ENCODE measurements at places on chromosomes 1 and 21.
A peak's percentile ranks its signal among the peaks of the same experiment; 100 is the strongest.

- no peak for DNase-seq
Measured at GRCh38 chr1:25257196-25257595, 9.9 kb upstream of the RSRP1 start.

DNA sequence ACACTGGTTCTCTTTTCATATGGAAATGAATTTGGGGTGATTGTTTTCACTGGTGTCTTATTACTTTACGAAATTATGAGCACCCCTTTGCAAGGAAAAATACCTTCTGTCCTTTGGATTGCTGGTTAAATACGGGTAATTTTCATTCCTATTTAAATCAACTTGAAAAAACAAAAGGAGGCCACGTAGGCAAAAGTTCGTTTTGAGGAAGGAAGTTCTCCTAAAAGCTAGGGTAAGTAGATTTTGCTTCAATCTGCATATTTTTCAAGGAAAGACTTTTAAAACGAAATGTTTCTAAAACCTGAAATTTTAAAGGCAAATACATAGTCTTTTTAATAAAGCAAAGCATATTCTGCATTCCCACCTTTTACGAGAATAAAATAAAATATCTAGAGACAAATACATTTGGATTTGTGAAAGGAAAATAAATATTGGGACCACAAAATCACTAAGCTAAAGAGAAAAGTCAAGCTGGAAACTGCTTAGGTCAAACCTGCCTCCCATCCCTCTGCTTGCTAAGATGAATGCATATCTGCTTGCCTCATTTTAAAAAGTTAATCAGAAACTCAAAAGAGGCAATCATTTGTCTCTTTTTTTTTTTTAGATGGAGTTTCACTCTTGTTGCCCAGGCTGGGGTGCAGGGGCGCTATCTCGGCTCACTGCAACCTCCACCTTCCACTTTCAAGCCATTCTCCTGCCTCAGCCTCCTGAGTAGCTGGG, 70.9 kb upstream of the ETS2 start:
- DNase-seq = no peak

GRCh38 chr1:173285048-173285447, 77.9 kb upstream of the TNFSF4 start:
- DNase-seq = no peak

DNA sequence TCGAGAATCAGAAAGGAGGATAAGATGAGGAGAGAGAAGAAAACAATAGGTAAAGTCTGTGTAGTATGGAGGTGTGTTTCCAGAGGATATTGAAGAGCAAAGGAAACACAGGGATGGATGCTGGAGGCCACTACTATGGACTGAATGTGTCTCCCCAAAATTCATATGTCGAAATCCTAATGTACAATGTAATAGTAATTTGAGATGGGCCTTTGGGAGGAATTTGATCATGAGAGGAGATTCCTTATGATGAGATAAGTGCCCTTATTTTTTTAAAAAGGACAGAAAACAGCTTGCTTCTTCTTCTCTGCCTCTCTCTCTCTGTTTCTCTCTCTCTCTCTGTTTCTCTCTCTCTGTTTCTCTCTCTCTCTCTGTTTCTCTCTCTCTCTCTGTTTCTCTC, 602.2 kb upstream of the ADAMTS5 start:
- DNase-seq = no peak

- DNase-seq = no peak
Measured at GRCh38 chr1:60935599-60936110, 146.7 kb upstream of the NFIA start.

DNA sequence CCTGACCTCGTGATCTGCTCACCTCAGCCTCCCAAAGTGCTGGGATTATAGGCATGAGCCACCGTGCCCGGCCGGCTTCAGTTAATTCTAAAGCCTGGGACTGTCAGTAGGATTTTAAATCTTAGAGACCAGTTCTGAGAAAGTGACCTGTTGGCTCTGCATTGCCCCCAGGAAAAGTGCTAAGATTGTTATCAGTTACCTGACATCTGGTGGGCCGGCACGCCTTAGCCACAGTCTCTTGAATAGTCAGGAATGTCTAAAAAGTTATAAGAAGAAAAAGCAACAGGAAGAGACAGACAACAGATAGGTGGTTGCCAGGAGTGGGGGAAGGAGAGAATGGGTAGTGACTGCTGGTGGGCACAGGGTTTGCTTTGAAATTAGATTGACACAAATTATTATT, 35.1 kb downstream of the RABGAP1L start:
- no peak for DNase-seq

GRCh38 chr1:206590025-206590758, 22.1 kb downstream of the EIF2D start:
- peak; percentile 46 for DNase-seq

GRCh38 chr1:230079199-230080024, 12.4 kb downstream of the GALNT2 start:
- DNase-seq = no peak

DNA sequence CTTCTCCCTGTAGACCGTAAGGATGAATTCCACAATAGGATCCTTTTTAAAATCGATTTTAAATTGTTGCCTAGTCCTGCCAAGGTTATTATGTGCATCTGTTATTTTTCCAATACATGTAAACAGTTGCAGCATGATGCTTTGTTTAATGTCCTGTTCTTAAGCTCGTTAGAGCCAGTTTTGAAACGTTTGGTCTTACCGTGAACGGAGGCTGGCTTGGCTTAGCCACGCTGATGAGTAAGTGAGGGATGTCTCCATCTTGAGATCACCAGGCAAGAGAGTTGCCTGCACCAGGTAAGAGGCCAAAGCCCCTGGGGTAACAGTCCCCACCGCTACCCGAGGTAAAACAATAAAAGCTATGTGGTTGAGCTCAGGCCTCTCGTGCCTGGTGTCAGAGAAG, 17.3 kb downstream of the CSTB start:
- DNase-seq = no peak

DNA sequence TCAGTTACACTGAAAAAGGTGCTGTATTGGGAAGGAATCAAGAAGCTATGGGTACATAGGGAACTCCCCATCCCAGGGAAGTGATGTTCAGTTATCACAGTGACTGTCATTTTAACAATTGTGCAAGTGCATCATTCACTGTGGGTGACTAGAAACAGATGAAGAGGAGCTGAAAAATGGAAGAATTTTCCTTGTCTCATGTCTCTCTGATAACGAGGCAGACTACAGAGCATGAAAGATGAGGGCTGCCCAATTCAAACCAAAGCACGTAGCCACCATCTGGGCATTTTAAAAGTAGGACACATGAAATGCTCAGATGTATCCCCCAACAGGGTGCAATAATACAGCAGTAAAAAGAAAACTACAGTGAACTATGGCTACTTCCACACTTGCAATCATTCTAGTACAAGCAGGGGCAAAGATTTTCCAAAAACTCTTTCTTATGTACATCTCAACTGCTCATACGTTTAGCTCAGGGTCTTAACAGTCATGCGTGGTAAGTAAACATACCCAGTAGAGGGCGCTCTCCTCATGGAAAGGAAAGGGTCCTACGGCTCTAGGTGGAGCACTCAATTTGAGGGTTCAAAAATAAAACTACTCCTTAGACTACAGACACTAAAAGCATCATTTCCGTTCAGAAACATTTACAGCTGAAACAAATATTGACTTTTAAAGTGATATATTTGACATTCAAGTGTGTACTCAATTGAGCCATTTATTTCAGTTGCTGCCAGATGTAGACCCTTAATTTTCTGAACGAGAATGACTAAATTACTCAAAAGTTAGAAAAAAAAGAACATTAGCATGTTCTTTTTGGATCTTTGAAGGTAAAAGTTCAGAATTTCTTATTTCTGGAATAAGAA, 143.2 kb downstream of the KCTD3 start:
- DNase-seq = no peak

- no peak for DNase-seq
Measured at GRCh38 chr1:73499671-73500070, 698.3 kb downstream of the LRRIQ3 start.

DNA sequence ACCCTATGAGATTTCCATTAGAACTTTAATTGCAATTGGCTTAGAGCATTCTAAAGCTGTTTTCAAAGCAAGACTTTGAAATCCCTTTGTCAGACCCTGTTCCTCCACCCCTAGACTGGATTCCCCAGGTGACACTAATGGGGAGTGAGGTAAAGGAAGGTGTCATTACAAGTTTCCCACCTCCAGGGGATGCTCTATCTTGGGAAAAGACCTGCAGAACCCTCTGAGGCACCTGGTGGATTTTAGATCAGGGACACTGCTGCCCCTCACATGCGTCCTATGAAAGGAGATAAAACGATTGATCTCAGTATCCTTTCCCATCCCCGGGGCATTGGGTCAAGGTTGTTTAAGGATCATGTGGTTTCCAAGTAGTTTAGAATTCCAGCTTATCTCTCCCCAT, 80.3 kb upstream of the RGS4 start:
- no peak for DNase-seq

DNA sequence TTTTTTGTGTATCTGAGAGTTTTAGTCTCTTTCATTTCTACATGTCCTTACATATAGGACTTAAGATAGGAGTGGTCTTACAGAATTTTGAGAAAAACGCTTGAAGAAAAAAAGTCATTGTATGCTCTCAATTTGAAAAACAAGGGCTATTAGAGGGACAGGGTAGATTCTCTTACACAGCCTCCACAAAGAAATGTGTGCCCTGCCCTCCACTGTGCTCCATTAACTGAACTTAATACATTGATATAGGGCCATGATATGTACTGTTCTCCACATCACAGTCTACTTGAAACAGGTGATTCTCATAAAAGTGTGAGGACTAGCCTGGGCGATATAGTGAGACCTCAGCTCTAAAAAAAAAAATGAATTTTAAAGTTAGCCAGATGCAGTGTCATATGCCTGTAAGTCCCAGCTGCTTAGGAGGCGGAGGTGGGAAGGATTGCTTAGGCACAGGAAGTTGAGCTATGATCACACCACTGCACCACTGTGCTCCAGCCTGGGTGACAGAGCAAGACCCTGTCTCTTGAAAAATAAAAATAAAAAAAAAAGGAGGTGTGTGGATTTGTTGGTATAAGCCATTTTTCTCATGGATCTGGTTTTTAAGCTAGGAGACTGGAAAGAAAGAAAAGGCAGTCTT, 77.0 kb downstream of the HMCN1 start:
- DNase-seq = no peak

GRCh38 chr1:159009287-159009686, 420 bp upstream of the IFI16 start:
- DNase-seq = no peak

DNA sequence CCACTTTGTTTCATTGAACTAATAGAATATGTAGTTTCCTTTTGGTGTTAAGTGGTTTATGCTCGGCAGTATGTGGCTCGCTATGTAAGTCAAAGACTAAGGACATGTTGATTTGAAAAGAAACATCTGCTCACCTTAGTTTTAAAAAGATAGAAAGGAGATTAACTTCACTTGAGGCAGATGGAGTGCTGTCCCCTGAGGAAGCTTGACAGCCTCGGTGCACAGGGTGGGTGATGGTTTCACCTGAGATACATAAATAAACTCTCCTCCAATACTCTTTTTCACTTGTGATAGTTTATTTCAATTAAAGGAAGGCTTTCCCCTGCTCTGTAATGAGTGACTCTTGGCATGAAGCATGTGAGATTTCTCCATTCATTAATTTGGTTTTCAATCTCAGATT, 70.8 kb upstream of the FMN2 start:
- no peak for DNase-seq

DNA sequence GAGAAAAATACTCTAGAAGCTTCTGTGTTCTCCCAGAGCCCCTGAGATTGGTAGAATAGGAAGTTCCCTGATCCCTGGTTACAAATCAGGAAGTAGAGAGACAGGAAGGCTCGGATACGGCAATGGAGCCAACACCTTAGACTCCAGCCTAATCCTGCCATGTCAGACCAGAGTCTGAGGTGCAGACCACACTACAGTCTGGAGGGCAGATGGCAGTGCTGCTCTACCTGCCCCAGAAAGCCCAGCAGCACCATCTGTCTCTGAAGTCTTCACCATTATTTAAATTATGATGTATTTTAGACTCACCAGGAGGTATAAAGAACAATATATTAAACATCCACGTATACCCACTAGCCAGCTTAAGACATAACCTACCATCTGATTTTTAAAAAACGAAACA, 93.0 kb downstream of the MTR start:
- DNase-seq = no peak

DNA sequence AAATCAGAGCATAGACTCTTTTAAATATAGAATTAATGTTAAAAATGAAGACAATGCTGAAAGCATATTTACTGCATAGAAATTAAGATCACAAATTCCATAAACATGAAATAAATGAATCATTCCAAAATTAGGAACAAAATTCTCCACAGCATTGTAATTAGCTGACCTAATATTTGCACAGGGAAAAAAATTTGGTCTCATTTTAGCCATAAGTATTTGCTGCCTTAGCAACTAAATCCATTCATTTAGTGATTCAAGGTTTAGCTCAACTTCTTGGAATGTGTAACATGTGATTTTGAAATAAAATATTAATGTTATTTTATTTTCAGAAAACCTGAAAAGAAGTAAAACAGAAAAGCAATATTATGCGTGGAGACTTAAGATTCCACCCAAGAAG, 25.5 kb downstream of the ADAMTS5 start:
- no peak for DNase-seq

DNA sequence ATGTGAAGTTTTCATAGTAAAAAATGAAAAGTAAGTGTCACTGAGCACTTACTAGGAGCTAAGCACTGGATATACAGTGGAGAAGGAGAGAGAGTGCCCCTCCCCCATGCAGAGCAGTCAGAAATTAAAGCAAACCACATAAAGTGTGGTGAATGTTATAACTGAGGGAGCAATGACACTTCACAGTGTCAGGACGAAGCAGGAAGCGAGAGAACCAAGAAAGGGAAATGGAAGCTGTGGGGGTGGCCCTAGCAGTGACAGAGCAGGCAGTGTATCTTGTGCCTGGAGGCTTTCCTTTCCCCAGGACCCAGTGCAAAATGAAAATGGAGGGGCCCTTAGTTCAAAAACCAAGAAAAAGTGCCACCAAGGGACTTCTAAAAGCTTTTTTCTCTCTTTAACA, 21.5 kb upstream of the RCAN3 start:
- DNase-seq = no peak

DNA sequence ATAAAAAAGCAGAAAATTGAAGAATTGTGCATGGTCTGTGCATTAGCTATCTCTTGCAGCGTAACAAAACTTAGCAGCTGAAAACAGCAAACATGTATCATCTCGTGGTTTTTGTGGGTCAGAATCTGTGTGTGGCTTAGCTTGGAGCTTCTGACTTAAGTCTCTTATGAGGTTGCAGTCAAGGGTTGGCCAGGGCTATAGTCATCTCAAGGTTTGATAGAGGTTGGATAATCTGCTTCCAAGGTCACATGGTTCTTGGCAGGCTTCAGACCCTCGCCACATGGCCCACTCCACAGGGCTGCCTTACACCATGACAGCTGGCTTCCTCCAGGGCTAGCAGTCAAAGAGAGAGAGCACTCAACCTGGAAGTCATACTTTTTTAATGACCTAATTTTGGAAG, 35.9 kb downstream of the CNST start:
- no peak for DNase-seq

- DNase-seq = no peak
Measured at GRCh38 chr1:163093169-163093568, 24.0 kb downstream of the RGS4 start.

Data from stimulated activated CD8-positive, alpha-beta memory T cell treated with anti-CD3 and anti-CD28 coated beads, Interleukin-7, amount 100 ng/mL, for 4 hours (primary cell).